ENCODE measurements at places on chromosomes 2 and 18.

DNA sequence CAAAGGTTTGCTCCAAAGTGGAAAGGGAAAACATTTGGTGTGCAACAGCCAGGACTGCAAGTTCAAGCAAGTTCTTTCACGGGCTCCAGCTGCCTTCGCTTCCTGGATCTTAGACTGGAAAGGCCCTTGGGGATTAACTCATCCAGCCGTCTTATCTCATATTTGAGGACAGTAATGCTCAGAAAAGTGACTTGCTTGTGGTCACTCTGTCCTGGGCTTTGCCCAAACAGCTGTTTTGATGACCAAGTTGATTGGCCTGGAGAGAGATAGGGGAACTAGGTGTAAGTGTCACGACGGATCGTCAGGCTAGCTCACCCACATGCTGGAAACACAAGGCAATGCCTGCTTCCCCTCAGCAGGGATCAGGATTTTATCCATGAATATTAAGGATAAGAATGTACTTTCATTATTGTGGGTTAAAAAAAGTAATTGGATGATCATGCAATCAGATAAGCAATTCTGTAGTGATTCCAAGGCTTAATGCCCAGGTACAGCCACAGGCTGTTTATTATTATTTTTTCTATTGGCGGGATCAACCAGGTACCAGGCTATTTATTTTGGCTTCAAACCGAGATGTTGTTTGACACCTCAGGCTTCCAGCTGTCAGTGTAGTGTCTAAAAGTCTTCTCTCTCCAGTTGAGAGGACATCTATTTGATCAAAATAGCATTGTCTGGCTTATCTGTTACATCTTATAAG is 162.5 kb upstream of the EPAS1 start:
- peak; percentile 54 for DNase-seq

GRCh38 chr2:159155791-159156190 is 130.7 kb downstream of the WDSUB1 start:
- DNase-seq, result no peak

DNA sequence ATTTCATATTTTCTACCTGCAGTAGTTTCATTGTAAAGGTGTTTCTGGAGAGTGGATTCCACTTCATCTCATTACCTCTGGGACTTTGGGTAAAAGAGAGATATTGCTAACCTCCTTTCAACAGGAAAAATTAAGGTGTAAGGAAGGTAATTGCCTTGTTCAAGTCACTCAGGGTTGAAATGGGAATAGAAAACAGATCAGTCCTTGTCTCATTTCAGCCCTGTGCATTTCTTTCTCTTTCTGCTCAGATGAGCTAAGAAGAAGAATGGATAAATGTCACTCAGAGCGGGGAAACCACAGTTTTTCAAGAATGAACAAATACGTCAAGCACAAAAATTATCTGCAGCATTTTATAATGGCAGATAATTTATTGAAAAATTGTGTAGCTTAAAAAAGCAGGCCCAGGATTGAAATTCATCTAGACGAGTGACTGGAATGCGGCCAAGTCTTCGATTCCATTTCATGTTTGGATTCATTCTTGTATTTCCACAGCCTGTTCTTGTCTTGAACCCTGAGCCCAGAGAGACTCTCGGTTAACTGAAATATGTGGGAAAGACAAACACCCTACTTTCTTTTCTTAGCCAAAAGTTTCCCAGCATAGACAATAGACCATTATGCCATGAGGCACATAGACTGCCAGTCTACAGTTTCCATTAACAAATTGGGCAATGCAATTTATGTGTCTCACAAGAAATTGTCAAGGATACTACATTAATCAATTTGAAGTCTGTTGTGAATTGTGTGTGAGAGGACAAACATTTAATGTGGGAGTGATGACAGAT is 107.9 kb downstream of the POLE4 start:
- DNase-seq, result no peak

- DNase-seq, result no peak
Observed at GRCh38 chr2:60671966-60672365, 84.1 kb upstream of the PAPOLG start.

GRCh38 chr2:127305990-127306585 is 12.1 kb upstream of the ERCC3 start:
- DNase-seq, result no peak

DNA sequence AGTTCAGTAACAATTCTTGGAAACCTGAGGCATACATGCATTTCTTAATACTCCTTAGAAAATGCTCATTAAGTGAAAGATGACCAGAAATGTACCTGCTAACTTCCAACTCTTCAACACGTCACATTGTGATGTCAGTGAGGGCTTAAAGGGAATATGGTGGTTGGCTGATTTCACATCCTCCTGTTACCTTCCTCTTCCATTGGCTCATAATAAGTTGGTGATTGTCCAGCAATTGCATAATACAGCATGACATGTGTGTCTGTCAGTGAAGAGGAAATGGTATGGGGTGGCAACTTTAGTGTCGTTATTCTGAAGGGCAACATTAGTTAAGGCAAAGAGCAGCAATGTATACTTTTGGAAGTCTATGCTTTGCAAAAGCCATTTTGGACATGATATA is 26.0 kb downstream of the PLEK start:
- DNase-seq, result no peak

DNA sequence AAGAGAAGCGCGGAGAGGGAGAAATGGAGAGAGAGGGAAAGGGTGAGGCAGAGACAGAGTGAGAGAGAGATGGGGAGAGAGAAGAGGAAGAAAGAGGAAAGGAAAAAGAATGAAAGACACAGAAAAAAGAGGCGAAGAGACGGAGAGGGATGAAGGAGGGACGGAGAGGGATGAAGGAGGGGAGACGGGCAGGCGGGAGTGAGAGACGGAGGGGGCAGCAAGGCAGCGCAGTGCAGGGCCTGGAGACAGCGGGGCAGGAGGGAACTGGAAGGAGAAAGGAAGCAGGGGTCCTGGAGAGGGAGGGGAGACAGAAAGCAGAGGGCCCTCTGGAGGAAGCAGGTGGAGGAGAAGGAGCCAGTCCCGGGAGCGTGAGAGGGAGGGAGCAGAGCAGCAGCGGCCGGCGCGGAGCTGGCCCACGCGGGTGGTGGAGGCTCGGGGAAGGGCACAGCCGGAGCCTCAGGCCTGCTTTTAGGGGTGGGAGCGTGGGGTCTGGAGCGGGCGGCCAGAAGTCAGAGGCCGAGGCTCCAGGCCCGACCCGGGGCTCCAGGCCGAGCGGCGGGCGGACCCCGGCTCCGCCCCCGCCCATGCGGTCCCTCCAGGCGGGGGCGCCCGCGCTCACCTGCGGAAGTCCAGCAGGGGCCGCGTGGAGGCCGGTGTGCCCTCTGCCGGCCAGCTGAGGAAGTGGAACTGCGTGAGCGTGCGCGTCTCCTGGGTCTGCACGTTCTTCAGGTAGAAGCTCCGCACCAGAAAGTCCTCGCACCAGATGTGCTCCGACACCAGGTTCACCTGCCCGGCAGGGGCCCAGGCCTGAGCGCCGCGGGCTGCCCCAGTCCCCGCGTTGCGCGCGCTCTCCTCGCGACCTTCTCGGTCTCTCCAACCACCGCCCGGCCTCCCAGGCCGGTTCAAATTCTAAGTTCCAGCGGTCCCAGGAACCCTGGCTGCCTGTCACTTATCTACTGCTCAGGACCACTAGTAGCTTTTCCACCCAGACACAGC is 14.5 kb downstream of the PTPRN start:
- DNase-seq, result peak; percentile 94

DNA sequence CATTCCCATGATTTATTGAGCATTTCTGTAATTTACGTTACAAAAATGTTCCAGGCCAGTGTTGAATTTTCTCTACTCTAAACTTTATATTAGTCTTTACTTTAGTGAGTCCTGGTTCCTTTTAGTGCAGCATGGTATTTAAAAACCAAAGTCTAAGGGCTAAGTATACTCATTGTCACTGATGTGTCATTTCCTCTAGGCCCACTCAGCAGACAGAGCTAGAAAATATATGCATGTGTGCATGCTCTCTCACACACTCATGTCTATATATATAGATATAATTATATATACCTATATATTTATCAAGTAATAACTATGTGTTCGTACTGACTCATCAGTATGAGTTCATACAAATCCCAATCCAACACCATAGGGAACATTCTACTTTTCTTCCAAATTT is 132.5 kb upstream of the SLC8A1 start:
- DNase-seq, result no peak

DNA sequence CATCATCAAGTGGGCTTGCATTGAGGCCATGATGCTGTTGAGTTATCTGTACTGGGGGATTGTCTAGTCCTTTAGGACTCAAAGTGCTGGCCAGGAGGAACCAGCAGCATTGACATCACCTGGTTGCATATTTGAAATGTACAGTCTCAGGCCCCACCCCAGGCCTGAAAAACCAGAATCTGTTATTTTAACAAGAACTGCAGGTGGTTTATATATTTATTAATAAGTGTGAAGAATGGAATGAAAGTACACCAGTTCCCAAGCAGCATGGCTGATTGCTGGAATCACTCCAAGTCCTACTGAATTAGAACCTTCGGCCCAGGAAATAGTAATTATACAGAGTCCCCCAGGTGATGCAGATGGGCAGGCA is 2.8 kb downstream of the IL1F10 start:
- no peak for DNase-seq

DNA sequence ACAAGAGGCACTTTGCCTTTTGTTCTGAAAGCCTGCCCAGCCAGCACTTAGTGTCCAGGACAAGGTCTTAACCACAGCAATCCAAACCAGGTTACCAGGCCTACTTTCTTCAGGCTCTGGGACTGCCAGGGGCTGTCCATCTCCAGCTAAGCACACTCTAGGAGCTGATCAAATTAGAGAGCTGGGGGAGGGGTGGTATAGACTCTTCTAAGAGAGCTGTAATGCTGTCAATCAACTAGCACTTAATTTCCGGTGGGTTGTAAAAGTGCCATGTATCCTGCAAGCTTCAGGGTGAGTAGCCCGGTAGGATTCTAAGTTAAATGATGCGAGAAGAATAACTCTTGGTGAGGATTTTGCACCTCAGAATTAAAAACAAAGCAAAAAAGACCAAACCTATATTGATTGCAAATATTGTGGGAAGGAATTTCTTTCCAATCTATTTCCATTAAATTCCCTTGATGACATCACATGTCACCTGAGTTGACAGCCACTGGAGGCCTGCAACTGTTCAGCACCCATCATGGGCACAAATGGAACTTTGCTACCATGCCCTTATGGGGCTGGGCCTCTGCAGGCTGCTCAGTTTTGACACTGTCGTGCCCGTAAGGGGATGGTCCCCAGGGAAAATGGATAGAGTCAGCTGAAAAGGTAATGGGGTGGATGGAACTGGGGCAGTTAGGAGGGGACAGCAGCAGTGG is 8.7 kb upstream of the COX7A2L start:
- DNase-seq, result peak; percentile 90

- DNase-seq, result no peak
Observed at GRCh38 chr2:120656273-120656950, 79.3 kb upstream of the GLI2 start.

DNA sequence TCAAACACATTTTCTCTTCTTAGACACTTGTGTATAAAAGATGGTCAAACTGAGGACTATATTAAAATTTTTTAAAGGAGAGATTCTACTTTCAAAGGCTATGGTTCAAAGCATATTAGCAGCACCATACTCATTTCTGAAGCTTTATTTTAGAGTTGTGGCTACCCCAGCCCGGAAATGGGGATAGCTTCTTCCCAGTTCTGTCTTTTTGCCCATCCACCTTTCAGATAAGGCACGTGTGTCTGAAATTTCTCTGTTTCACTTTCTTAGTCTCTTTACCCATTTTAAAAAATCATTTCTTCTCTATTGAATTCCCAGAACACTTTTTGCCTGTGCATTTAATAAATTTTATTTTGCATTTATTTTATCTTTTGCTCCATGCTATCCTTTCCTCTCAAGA is 431.5 kb downstream of the RNF144A start:
- no peak for DNase-seq

DNA sequence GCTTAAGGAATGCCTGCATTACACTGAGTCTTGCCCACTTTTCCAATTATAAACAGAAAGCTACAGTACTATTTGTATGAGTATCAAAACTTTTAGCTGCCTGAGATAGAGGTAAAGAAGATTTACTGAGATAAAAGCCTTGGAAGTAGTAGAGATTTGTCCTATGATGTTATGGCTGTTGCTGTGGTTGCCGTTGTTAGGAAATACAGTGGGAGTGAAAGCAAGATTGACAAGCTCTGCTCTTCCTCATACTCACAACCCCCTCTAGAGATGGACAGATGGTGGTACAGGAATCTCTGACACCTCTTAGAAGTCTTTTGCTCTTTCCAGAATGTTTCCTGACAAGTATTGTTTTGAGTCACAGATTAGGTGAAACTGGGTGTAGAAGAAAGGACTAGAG is 242.5 kb downstream of the RPIA start:
- no peak for DNase-seq

GRCh38 chr2:41791523-41791922 is 256.3 kb upstream of the PKDCC start:
- peak; percentile 61 for DNase-seq

All from islet precursor cell (in vitro differentiated cells).